Memory B cell (primary cell): ENCODE measurements at places on chromosomes 1 and 21.

DNA sequence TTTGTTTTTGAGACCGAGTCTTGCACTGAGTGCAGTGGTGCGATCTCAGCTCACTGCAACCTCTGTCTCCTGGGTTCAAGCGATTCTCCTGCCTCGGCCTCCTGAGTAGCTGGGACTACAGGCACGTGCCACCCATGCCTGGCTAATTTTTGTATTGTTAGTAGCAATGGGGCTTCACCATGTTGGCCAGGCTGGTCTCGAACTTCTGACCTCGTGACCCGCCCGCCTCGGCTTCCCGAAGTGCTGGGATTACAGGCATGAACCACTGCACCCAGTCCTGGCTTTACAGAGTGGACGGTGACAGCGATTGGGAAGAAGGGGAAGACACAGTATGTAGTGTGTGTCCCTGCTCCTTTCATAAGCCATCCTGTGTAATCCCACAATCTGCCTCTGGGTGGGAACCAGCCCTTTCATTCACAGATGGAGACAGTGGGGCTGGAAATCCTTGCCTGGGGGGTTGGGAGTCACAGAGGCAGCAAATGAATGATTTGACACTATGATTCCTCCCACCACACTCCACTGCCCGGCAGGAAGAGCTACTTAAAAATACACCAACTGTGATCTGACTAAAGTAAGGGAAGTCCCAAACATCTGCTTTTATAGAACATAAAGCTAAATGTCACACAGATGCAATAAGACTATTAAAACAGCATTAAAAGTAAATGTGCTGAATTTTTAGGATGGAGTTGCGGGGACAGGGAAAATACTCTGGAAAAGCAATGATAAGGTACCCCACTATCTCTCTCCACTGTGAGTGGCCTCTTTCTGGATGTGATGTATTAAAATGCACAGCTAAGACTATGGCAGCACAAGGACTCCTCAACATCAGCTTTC is 4.5 kb downstream of the PARP1 start:
- H3K36me3 ChIP-seq, result peaks cover 21% of the 10 kb centered on the region
- no peaks in the 10 kb centered on the region for H3K27me3 ChIP-seq
- H3K4me3 ChIP-seq, result peak overlapping the region; percentile 91
- peaks cover 50% of the 10 kb centered on the region for H3K4me1 ChIP-seq
- peak overlapping the region; percentile 96 for H3K27ac ChIP-seq

DNA sequence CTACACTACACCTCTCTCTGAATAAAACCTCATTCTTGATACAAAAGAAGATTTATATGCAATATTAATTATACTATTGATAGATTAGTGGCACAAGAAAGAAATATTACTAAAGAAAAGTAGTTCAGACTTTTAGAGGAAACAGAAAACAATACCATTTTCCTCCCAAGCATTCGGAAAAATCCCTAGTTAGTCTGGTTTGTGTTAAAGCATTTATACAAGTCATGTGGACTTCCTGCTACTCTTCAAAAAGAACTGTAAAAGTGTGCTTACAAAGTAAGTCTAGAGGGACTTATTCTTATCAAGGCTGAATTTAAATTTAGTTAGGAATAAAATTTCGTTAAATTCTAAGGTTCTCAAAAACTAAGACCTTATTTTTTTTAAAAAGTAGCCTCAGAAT is 129.1 kb downstream of the ATP1B1 start:
- H3K36me3 ChIP-seq, result peaks cover 13% of the 10 kb centered on the region
- H3K27me3 ChIP-seq, result no peaks in the 10 kb centered on the region
- no peak for DNase-seq
- no peak overlapping the region for H3K27ac ChIP-seq
- H3K4me3 ChIP-seq, result no peak overlapping the region

GRCh38 chr1:182875889-182876288 is 36.7 kb downstream of the DHX9 start:
- no peaks in the 10 kb centered on the region for H3K27me3 ChIP-seq
- peaks cover 61% of the 10 kb centered on the region for H3K36me3 ChIP-seq
- no peak overlapping the region for H3K4me3 ChIP-seq
- no peak for DNase-seq
- no peaks in the 10 kb centered on the region for H3K4me1 ChIP-seq

DNA sequence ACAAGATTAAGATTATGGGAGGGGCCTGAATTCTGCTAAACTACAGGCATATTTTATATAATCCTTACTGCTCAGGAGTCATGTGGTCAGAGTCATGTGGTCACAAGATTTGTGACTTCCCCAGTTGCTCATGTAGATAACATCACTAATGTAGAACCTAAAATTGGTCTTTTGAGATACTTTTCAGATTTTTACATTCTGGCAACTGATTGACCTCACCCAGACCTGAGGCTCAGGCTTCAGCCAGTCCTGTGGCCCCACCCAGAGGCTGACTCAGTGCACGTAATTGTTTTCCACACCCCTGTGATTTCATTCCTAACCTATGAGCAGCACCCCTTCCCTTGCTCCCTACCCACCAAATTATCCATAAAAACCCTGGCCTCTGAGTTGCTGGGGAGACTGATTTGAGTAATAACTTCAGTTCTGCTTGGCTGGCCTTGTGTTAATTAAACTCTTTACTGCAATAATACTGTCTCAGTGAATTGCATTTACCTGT is 41.7 kb upstream of the ZNF326 start:
- H3K4me3 ChIP-seq, result no peak overlapping the region
- peaks cover 4% of the 10 kb centered on the region for H3K27me3 ChIP-seq
- no peaks in the 10 kb centered on the region for H3K4me1 ChIP-seq
- no peaks in the 10 kb centered on the region for H3K36me3 ChIP-seq
- H3K27ac ChIP-seq, result no peak overlapping the region
- DNase-seq, result no peak

GRCh38 chr1:109011335-109011734 is 30.6 kb downstream of the WDR47 start:
- no peak for DNase-seq
- H3K27ac ChIP-seq, result no peak overlapping the region
- H3K4me1 ChIP-seq, result no peaks in the 10 kb centered on the region
- no peaks in the 10 kb centered on the region for H3K27me3 ChIP-seq
- H3K4me3 ChIP-seq, result no peak overlapping the region

- H3K36me3 ChIP-seq, result no peaks in the 10 kb centered on the region
- no peak overlapping the region for H3K4me3 ChIP-seq
- DNase-seq, result no peak
- H3K27me3 ChIP-seq, result peaks cover 19% of the 10 kb centered on the region
- H3K27ac ChIP-seq, result no peak overlapping the region
- H3K4me1 ChIP-seq, result no peaks in the 10 kb centered on the region
Measured at GRCh38 chr1:15185617-15186016, 32.1 kb downstream of the TMEM51 start.

DNA sequence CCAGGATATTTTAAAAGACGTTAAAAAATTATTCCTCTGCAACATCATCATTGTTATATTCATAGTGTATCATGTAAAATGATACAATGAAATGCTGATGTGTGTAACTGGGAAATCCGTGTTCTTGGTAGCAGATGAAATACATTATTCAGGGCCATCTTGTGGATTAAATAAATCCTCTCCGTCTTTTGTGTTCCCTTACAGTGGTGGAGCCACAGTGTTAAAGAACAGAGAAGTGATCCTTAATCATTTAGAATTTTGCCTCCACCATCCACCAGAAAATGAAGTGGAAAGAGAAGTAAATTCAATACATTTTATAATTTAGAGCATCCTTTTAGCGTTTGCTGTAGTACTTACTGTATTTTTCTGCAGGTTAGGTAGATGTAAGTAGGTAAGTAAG is 1.3 kb downstream of the DYRK3 start:
- H3K27ac ChIP-seq, result no peak overlapping the region
- H3K36me3 ChIP-seq, result no peaks in the 10 kb centered on the region

- no peak overlapping the region for H3K27ac ChIP-seq
- no peaks in the 10 kb centered on the region for H3K36me3 ChIP-seq
- peaks cover 9% of the 10 kb centered on the region for H3K27me3 ChIP-seq
- no peak for DNase-seq
- H3K4me3 ChIP-seq, result no peak overlapping the region
- H3K4me1 ChIP-seq, result no peaks in the 10 kb centered on the region
Measured at GRCh38 chr1:169443923-169444322, 16.6 kb upstream of the CCDC181 start.

- no peaks in the 10 kb centered on the region for H3K36me3 ChIP-seq
- H3K4me3 ChIP-seq, result no peak overlapping the region
- H3K4me1 ChIP-seq, result peaks cover 16% of the 10 kb centered on the region
- H3K27me3 ChIP-seq, result peaks cover 6% of the 10 kb centered on the region
- DNase-seq, result no peak
Measured at GRCh38 chr21:44289381-44290010, 3.8 kb downstream of the AIRE start.

DNA sequence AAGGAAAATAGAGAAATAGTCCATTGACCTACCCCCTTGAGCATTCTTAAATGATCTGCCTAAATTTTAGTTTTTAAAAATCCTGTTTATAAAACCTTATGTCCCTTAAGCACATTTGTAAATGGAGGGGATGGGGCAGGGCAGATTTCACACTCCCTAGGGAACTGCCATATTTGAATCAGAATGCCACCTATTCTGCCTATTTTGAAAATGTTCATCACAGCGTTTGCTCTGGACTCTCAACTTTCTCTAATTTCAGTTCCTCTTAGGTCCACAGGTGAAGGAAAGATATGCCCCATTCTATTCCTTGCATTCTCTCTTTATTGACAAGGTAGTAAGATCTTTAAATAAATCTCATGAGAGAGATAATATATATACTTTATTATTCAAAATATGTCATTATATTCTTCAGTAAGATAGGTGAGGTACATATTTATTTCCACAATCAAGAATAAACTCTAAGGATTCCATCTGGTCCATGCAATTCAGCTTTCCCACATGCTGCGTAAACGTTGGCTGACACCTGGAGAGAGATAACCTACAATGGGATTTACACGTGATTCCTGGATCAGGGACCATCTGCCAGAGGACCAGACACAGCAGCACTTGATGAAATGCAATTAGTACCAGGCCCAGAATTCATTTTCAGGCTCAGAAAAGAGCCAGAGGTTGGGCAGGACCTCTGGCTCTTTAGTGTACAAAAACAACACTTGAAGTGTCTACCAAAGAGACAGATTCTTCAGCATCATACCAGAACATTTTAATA is 1.2 kb upstream of the LPGAT1 start:
- peaks cover 43% of the 10 kb centered on the region for H3K4me1 ChIP-seq
- peak overlapping the region; percentile 35 for H3K4me3 ChIP-seq
- H3K27ac ChIP-seq, result no peak overlapping the region

- peak overlapping the region; percentile 97 for H3K4me3 ChIP-seq
- peaks cover 4% of the 10 kb centered on the region for H3K36me3 ChIP-seq
- peaks cover 11% of the 10 kb centered on the region for H3K4me1 ChIP-seq
- peak overlapping the region; percentile 98 for H3K27ac ChIP-seq
Measured at GRCh38 chr1:156213644-156213966, 798 bp downstream of the PMF1 start.

DNA sequence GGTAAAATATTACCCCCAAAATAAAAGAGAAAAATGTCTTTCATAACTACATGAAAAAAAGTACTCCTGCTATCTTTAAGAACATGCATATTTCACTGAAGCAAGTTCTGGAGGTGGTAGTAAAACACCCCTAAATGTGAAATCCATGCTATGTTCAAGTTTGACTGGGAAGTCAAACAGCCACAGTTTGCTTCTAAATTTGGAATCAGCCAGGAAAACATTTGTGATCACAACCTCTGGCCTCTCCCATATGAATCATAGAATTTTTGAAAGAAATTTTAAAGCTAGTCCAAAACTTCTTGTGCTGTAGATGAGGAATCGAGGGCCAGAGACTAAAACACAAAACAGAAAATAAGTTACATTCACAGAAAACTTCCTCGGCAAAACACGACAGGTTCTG is 6.6 kb downstream of the SORT1 start:
- no peak overlapping the region for H3K27ac ChIP-seq
- peaks cover 41% of the 10 kb centered on the region for H3K27me3 ChIP-seq
- peaks cover 18% of the 10 kb centered on the region for H3K4me1 ChIP-seq
- H3K4me3 ChIP-seq, result no peak overlapping the region
- H3K36me3 ChIP-seq, result peaks cover 2% of the 10 kb centered on the region
- DNase-seq, result no peak

- H3K4me3 ChIP-seq, result no peak overlapping the region
- H3K27me3 ChIP-seq, result peaks cover 6% of the 10 kb centered on the region
- no peak for DNase-seq
- no peak overlapping the region for H3K27ac ChIP-seq
- no peaks in the 10 kb centered on the region for H3K36me3 ChIP-seq
- no peaks in the 10 kb centered on the region for H3K4me1 ChIP-seq
Measured at GRCh38 chr21:38712071-38712470, 93.7 kb upstream of the ETS2 start.

DNA sequence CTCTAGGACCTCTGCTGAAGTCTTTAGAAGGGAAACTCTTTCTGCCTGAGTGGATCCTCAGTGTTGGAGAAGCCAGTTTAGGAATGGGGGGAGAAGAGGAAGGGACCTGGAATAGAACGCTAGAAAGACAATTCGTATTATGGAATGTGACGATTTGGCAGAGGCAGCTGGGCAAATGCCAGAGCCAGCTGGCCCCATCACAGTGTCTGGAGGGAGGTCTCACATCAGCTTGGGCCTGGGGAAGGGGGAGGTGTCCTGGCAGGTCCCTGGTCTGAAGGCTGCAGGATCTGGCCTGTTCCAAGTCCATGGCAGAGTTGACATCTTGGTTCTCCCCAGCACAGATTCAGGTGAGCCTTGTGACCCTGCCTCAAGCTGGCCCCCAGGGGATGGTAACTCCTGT is 11.3 kb downstream of the TMCC2 start:
- H3K4me1 ChIP-seq, result peaks cover 12% of the 10 kb centered on the region
- no peak for DNase-seq
- peaks cover 2% of the 10 kb centered on the region for H3K36me3 ChIP-seq
- no peak overlapping the region for H3K27ac ChIP-seq

GRCh38 chr1:38549191-38549590 is 310.4 kb downstream of the RRAGC start:
- H3K4me3 ChIP-seq, result no peak overlapping the region
- no peaks in the 10 kb centered on the region for H3K4me1 ChIP-seq
- peaks cover 2% of the 10 kb centered on the region for H3K27me3 ChIP-seq
- H3K36me3 ChIP-seq, result no peaks in the 10 kb centered on the region

GRCh38 chr1:26900001-26900814 is at the start of gene GPATCH3:
Gene GPATCH3 (minus strand): TSS chr1:26900467. CDS start chr1:26900442, 25 bp downstream.
- peaks cover 17% of the 10 kb centered on the region for H3K4me1 ChIP-seq
- H3K27me3 ChIP-seq, result no peaks in the 10 kb centered on the region
- H3K27ac ChIP-seq, result peak within 1 kb of the TSS; percentile 98
- peaks cover 8% of the 10 kb centered on the region for H3K36me3 ChIP-seq

DNA sequence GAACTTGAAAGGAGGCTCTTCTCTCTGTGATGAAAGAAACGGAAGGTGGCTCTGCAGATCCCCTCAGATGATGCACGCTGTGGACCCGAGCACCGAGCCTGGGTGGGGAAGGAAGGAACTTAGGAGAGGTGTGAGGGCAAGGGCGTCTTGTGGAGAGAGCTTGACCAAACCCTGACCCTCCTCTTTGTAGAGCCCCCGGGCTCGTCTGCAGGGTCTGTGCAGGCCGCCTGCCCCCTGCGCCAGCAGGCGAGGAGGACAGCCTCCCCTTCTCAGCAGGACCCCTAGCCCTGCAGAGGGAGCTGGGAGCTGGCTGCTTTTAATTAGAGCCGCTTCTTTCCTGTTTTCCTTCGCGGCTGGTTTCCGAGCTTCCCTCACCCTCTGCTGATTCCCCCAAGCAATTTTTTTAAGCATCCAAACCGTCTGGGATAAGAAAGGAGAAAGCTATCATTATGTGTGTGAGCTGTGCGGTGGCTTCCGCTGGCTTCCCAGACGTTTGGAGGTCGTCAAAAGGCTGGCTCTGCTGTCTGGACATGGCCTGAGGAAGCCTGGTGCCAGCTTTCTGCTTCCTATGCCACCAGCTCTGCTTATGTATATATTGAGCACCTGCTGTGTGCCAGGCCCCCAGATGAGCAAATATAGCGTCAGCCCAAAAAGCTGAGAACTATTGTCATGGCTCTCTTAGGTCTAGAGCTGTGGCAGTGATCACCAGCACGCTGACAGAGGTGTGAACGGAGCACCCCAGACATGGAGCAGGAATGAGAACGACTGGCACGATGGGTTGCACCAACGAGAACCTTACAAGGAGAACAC is 160.2 kb upstream of the IRF2BP2 start:
- peaks cover 2% of the 10 kb centered on the region for H3K36me3 ChIP-seq
- H3K27me3 ChIP-seq, result no peaks in the 10 kb centered on the region
- no peak overlapping the region for H3K27ac ChIP-seq
- H3K4me1 ChIP-seq, result peaks cover 32% of the 10 kb centered on the region
- no peak overlapping the region for H3K4me3 ChIP-seq
